ENCODE measurements at places on chromosomes 6 and 20. TPM values are rescaled to one million over a fixed set of nuclear protein-coding genes. Genes with fewer than 3 reads are reported as not detected.

ARFGEF3 gene
- total RNA-seq = 59.3 TPM

ZNF335 gene
- 35.3 TPM for total RNA-seq

TMEM170B gene
- total RNA-seq = 38.9 TPM

TNFRSF21 gene
- 54.5 TPM for total RNA-seq

POU5F1 gene
- 1.8 TPM for total RNA-seq

AKAP7 gene
- 32.3 TPM for total RNA-seq

GLP1R gene
- total RNA-seq = 0.28 TPM
